Activated CD8-positive, alpha-beta memory T cell treated with anti-CD3 and anti-CD28 coated beads for 24 hours (primary cell): ENCODE measurements at places on chromosomes 11 and 22.

GRCh38 chr22:29139965-29140782, 65.5 kb upstream of the EMID1 start:
- DNase-seq: peak; percentile 17

- no peak for DNase-seq
Measured at GRCh38 chr11:35127619-35128018, 11.4 kb upstream of the CD44 start.

GRCh38 chr11:120858740-120859139, 165.2 kb upstream of the TBCEL start:
- DNase-seq: no peak

GRCh38 chr11:121236115-121237001, 56.2 kb upstream of the SC5D start:
- DNase-seq: no peak

GRCh38 chr11:2576549-2576948, 123.2 kb downstream of the KCNQ1OT1 start:
- DNase-seq: no peak

DNA sequence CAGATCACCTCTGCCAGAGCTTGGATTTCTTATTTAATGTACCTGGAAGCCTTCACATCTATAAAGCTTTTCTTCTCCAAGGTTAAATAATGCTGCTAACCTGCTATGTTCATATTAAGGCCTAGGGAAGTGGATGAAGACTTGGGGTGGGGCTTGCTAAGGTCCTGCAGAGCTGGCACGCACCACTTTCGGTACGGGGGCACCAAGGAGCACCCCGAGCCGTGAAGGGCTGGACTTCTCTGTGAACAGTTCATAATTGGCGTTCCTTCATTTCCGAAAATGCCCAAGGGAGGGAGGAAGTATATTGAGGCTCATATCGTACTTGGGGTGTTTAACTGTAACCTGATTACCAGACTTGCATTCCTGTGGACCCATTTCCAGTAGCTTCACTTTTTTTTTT, 59.6 kb downstream of the ST14 start:
- DNase-seq: peak; percentile 5

DNA sequence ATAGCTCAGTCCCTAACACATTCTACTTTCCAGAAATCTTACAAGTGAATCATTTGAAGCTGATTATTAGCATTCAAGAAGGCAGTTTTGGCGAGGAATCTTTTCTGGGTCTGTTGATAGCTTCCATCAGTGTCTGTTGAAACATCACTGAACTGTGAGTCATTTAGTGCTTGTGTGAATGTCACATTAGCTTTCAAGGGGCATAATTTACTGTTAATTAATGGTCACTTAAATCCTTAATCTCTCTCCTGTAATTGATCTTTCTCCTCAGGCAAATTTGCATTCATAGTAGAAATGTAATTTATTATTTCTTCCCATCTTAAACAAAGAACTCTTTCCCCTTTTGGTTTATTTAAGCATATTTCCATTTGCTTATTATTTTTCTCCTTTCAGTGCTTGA, 2.6 kb downstream of the HTR3B start:
- DNase-seq: no peak

GRCh38 chr11:9914064-9914463, 250.2 kb downstream of the SWAP70 start:
- no peak for DNase-seq

DNA sequence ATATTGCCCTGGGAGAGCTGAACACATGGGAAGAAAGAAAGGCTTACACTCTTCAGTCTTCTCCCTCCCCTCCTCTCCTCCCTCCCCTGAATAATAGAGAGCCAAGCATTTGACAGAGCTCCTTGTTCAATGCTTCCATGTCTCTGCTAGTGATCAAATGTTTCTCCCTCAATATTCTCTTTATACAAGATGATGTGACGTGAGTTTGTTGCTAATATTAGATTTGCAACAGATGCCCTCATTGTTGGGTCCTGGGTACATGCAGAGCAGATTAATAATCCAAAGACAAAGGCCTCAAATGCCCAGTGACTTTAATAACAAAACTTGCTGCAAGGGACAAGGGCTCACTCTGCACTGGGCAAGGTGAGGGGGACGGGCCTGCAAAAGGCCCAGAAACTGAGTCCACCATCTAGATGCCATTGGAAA, 7.1 kb upstream of the ENDOD1 start:
- no peak for DNase-seq

DNA sequence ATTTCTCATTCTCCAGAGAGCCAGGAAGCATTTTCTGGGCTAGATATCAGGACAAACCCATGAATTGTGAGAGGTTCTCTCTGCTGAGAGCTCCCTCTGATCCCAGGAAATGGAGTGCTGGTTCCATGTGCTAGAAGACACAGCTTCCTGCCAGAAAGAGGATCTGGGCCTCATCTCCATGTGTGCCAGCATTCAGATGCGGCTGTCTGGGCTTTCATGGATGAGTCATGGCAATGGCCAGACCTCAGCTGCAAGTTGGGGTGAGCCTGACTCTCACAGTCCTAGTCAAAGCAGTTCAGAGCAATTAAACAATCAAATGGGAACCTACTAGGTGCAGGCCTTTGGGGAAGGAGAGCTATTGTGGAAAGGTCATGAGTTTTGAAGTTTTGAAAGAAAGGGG, 82.3 kb upstream of the EED start:
- DNase-seq: no peak

DNA sequence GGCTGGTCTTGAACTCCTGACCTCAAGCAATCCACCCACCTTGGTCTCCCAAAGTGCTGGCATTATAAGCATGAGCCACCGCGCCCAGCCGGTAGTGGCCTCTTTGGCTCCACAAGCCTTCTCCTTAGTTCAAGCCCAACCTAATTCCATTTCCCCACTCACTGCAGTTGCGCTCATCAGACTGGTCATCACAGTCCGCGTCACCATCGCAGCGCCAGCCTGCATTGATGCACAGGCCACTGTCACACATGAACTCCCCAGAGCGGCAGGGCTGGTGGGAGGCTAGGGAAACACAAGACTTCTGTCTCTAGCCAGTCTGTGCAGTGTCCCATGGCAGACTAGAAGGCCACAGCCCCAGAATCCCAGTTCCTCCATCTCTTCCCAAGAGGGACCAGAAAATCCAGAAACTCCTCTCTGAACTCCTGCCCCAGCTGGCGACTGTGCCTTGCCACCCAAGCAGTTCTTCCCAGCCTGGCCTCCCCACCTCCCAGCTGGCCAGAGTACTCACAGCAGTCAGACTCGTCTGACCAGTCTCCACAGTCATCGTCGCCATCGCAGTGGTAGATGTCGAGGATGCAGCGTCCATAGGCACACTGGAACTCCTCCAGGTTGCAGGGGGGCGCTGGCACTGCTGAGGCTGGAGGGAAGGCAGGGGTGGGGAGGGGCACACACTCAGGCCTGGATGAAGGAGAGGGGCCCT, 19.8 kb downstream of the LRP4 start:
- DNase-seq: no peak

DNA sequence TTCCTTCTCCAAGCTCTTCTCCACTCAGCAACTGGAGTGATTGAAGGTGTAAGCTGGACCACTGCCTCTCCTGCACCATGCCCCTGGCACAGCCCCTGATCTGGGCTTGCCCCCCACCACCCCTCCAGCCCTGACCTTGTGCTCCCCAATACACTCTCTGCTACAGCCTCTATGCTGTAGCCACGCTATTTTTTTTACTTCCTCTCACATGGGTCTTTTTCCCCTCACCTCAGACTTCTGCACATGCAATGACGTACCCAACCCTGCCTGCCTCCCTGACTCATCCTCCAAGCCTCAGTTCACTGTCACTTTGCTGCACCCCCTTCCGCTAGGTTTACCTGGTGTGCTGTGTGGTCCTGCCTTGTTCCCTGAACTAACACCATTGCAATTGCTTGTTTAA, 9.0 kb downstream of the CSNK2A3 start:
- no peak for DNase-seq

- no peak for DNase-seq
Measured at GRCh38 chr11:45158891-45159605, 12.6 kb downstream of the PRDM11 start.

DNA sequence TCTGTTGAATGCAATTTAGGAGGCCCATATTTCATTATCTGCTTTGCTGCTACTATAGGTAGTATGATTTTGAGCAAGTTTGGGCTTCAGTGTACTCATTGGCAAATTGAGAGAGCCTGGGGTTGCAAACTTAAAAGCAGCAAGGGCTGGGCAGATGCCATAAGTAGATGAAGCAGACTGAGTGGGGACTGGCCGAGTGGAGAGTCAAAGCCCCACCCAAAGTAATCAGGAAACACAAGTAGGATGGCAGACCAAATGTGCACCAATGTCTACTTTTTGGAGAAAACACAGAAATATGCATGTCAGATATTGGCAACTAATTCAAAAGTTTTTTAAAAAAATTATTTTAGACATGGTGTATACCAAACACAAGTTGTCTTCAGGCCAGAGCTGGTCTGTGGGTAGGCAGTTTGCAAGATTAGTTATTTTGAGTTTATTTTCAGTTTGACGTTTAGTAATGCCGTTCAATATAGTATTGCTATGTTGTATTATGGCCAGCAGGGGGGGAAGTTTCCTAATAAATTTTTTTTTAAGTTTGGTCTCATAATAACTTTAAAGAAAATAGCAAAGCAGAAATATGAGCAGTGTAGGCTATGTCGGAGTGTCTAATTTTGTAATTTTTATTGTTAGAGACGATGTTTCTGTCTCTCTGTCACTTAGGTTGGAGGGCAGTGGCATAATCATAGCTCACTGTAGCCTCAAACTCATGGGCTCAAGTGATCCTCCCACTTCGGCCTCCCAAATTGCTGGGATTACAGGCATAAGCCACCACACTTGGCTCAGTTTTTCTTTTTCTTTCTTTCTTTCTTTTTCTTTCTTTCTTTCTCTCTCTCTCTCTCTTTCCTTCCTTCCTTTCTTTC, 105.1 kb downstream of the HIPK3 start:
- DNase-seq: no peak

DNA sequence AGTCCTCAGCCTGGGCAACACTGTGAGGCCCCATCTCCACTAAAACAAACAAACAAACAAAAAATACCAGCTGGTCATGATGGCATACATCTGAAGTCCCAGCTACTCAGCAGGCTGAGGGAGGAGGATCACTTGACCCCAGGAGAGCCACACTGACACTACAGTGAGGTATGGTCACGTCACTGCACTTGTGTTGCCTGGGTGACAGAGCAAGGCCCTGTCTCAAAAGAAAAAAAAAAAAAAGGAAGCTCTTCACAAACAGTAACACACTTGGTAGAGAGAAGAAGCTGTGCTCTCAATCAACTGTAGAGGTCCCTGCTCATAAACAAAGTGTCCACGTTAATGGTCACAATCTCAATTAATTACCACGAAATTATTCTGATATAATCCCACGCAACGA, 401.6 kb upstream of the CCDC90B start:
- no peak for DNase-seq

DNA sequence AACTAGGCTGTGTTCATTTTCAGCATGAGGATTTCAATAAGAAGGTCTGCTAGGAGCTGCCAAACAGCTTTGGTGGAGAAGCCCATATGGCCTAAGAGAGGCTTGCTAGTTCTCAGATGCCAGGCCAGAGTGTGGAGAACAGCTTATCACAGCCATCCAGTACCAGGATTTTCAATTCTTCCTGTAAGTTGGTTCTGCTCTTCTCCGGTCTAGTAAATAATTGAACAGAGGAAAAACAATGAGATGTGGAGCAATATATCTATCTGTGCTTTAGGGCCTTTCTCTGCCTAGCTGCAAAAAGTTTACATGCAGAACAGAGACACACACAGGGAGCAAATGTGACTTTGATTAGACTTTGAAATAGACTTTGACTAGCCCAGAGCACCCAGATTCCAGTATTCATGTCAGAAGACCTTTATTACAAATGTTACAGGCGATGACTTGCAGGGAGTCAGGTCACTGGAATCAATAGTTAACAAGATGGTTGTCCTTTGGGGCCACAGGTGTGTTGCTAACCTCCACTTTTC, 19.8 kb upstream of the PPP2R1B start:
- DNase-seq: no peak

- no peak for DNase-seq
Measured at GRCh38 chr11:63887386-63887999, 29.5 kb downstream of the RCOR2 start.

GRCh38 chr11:34262531-34263081, 95.2 kb downstream of the ABTB2 start:
- DNase-seq: no peak

GRCh38 chr11:121810291-121810690, 305.7 kb downstream of the BLID start:
- no peak for DNase-seq

DNA sequence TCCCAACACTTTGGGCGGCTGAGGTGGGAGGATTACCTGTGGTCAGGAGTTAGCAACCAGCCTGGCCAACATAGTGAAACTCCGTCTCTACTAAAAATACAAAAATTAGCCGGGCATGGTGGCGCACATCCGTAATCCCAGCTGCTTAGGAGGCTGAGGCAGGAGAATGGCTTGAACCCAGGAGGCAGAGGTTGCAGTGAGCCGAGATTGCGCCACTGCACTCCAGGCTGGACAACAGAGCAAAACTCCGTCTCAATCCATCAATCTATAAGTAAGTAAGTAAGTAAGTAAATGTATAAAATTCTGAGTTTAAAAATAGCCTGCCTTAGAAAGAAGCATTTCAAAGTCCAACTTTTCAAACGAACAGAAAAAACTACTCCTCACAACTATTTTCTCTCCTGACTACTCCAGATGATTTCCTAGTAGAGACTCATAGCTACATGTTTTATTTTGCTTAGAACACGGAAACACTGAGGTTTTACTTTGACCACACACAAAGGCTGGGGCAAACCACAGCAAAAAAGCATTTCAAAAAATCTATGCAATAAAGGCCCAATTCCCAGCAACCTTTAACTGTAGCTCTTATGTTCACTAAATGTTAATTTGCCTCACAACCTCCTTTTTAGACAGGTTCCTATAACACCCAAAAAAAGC, 16.3 kb downstream of the SPTY2D1 start:
- no peak for DNase-seq

DNA sequence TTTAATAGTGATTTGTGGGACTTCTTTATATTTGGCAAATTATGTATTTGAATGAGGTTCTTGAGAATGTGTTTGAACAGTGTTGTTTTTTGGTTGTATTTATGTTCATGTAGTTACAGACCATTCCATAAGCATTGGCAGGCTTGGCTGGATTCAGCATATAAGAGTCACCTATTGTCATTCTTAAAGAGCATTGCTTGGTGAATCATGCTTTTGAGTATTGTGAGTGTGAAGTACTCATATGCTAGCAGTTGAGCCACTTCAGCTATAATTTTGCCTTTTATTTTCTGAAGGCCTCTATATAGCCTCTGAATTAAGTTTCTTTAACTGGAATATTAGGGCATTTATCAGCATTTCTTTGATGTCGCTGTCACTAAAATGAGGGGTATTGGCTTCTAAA, 110.0 kb upstream of the GAL start:
- DNase-seq: no peak

DNA sequence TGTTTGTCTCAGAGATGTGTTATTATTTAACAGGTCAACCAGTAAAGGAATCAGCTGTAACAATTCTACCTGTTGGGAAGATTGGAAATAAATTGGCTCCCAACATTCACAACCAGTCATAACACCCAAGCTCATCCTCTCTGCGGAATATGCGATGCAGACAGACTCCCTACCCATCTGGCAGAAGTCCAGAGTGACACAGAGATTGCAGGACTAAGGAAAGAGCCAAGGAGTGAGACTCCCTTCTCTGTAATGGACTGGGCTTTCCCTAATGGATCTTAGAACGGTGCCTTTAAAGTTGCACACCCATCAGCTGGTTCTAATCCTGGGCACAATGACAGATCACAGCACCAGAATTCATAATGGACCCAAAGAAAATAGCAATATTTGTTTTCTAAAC, 27.8 kb upstream of the UBASH3B start:
- DNase-seq: no peak

GRCh38 chr11:75945446-75945845, 130.4 kb downstream of the UVRAG start:
- no peak for DNase-seq

- DNase-seq: no peak
Measured at GRCh38 chr22:33315117-33315516, 256.9 kb upstream of the SYN3 start.
